MCF 10A (cell line): ENCODE measurements at places on chromosomes 2 and 18. TPM values are rescaled to one million over a fixed set of nuclear protein-coding genes. Genes with fewer than 3 reads are reported as not detected.

Gene MC2R
- not detected in 2 replicates for total RNA-seq

Gene NYAP2
- not detected in 2 replicates for total RNA-seq

Gene SNORC
- 7.8 and 8.2 TPM in 2 replicates for total RNA-seq

Gene SGPP2
- 33.3 and 47.4 TPM in 2 replicates for total RNA-seq

Gene CKAP2L
- 14.7 and 21.6 TPM in 2 replicates for total RNA-seq

Gene SKA1
- total RNA-seq: 7.8 and 18.7 TPM in 2 replicates
